ENCODE measurements at places on chromosomes 7 and 10.

GRCh38 chr10:1358860-1359625, 302.9 kb downstream of the WDR37 start:
- no peak for DNase-seq
- no peak overlapping the region for H3K4me3 ChIP-seq
- peaks cover 8% of the 10 kb centered on the region for H3K4me1 ChIP-seq
- H3K27ac ChIP-seq = no peak overlapping the region
- H3K36me3 ChIP-seq = no peaks in the 10 kb centered on the region

- H3K36me3 ChIP-seq = no peaks in the 10 kb centered on the region
- H3K4me1 ChIP-seq = no peaks in the 10 kb centered on the region
- no peak for DNase-seq
- H3K27ac ChIP-seq = no peak overlapping the region
- no peak overlapping the region for H3K4me3 ChIP-seq
- peaks cover 40% of the 10 kb centered on the region for H3K27me3 ChIP-seq
These were observed 118.3 kb downstream of the PPP1R17 start for GRCh38 chr7:31805209-31805818.

DNA sequence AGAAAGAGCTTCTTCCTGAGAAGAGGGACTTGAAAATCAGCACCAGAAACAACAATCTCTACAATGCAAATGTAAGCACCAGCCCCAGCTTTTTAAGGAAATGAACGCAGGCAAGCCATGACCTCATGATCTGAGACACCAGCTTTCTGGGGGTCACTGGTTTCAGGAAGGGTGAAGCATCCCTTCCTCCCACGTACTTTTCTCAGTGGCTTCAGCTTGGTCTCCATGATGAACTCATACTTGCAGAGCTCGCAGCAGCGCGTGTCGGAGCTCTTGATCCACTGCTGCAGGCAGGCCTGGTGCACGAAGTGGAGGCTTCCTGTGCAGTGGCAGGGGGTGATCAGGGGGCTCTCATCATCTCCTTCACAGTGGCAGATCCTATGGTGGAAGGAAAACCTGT, 87.0 kb downstream of the ALOX5 start:
- no peak overlapping the region for H3K27ac ChIP-seq
- H3K4me3 ChIP-seq = no peak overlapping the region
- H3K36me3 ChIP-seq = no peaks in the 10 kb centered on the region
- H3K4me1 ChIP-seq = no peaks in the 10 kb centered on the region
- no peak for DNase-seq

GRCh38 chr7:122013630-122014029, 130.4 kb downstream of the AASS start:
- H3K4me3 ChIP-seq = no peak overlapping the region
- H3K27me3 ChIP-seq = no peaks in the 10 kb centered on the region

DNA sequence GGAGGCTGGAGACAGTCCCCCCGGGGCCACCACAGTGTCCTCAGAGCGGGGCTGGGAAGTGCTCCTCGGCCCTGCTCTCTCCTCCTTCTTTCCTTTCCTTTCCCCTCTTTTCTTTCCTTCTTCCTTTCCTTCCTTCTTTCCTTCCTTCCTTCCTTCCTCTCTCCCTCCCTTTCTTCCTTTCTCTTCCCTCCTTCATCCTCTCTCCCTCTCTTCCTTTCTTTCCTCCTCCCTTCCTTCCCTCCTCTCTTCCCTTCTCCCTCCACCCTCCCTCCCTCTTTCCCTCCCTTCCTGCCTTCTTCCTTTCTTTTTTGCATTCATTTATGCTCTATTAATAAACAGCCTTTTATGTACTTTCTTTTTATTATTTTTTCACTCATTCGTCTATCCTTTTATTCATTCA, 127.1 kb upstream of the TCERG1L start:
- DNase-seq = no peak
- no peaks in the 10 kb centered on the region for H3K36me3 ChIP-seq
- H3K27ac ChIP-seq = no peak overlapping the region
- peaks cover 10% of the 10 kb centered on the region for H3K4me1 ChIP-seq
- H3K4me3 ChIP-seq = no peak overlapping the region
- no peaks in the 10 kb centered on the region for H3K27me3 ChIP-seq

GRCh38 chr10:3534433-3534832, 250.6 kb downstream of the KLF6 start:
- no peaks in the 10 kb centered on the region for H3K27me3 ChIP-seq
- H3K27ac ChIP-seq = no peak overlapping the region
- H3K36me3 ChIP-seq = no peaks in the 10 kb centered on the region
- no peaks in the 10 kb centered on the region for H3K4me1 ChIP-seq
- H3K4me3 ChIP-seq = no peak overlapping the region

- no peaks in the 10 kb centered on the region for H3K27me3 ChIP-seq
- peaks cover 12% of the 10 kb centered on the region for H3K4me1 ChIP-seq
- no peaks in the 10 kb centered on the region for H3K36me3 ChIP-seq
- no peak for DNase-seq
- H3K27ac ChIP-seq = no peak overlapping the region
These were observed 1.1 kb upstream of the PPP1R35 start for GRCh38 chr7:100437150-100438100.

- DNase-seq = peak; percentile 48
- peaks cover 24% of the 10 kb centered on the region for H3K4me1 ChIP-seq
- H3K27me3 ChIP-seq = no peaks in the 10 kb centered on the region
- H3K4me3 ChIP-seq = no peak overlapping the region
- H3K27ac ChIP-seq = no peak overlapping the region
These were observed 129.7 kb downstream of the PLCE1 start for GRCh38 chr10:94123258-94123995.

- no peak for DNase-seq
- H3K27me3 ChIP-seq = no peaks in the 10 kb centered on the region
- no peaks in the 10 kb centered on the region for H3K4me1 ChIP-seq
- no peak overlapping the region for H3K4me3 ChIP-seq
- H3K27ac ChIP-seq = no peak overlapping the region
- H3K36me3 ChIP-seq = no peaks in the 10 kb centered on the region
These were observed 34.9 kb upstream of the ZNF488 start for GRCh38 chr10:47418966-47419365.

GRCh38 chr7:22934473-22935065, 79.4 kb downstream of the HYCC1 start:
- DNase-seq = no peak
- no peaks in the 10 kb centered on the region for H3K27me3 ChIP-seq
- no peaks in the 10 kb centered on the region for H3K36me3 ChIP-seq
- H3K4me3 ChIP-seq = no peak overlapping the region
- H3K4me1 ChIP-seq = peaks cover 8% of the 10 kb centered on the region
- H3K27ac ChIP-seq = no peak overlapping the region

- H3K36me3 ChIP-seq = no peaks in the 10 kb centered on the region
- no peak for DNase-seq
These were observed 633.5 kb upstream of the ANKRD30A start for GRCh38 chr10:36491926-36492325.

DNA sequence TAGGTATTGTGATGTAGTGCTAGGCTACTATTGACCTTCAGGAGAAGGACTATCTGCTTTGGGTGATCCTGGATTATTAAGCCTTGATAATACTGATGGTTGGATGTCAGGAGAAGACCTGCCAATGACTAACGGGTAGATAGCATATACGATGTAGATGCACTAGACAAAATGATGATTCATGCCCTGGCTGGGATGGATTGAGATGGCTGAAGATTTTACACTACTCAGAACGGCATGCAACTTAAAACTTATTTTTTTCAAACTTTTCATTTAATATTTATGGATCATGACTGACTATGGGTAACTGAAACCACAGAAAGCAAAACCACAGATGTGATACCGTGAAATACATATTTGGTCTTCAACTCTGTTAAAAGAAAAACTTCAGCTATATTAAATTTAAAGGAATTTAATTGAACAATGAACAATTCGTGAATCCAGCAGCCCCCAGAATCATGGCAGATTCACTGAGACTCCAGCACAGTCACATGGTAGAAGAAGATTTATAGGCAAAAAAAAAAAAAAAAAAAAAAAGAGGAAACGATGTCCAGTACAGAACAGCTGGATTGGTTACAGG, 124.6 kb upstream of the CDK13 start:
- no peak overlapping the region for H3K4me3 ChIP-seq
- H3K4me1 ChIP-seq = peaks cover 10% of the 10 kb centered on the region
- no peaks in the 10 kb centered on the region for H3K36me3 ChIP-seq
- no peak overlapping the region for H3K27ac ChIP-seq
- no peaks in the 10 kb centered on the region for H3K27me3 ChIP-seq

GRCh38 chr7:87506246-87507180, 31.0 kb upstream of the ABCB4 start:
- DNase-seq = no peak
- no peak overlapping the region for H3K4me3 ChIP-seq
- H3K4me1 ChIP-seq = no peaks in the 10 kb centered on the region
- no peaks in the 10 kb centered on the region for H3K36me3 ChIP-seq

- no peaks in the 10 kb centered on the region for H3K36me3 ChIP-seq
- H3K4me1 ChIP-seq = no peaks in the 10 kb centered on the region
- H3K27me3 ChIP-seq = no peaks in the 10 kb centered on the region
- H3K27ac ChIP-seq = no peak overlapping the region
- DNase-seq = no peak
These were observed 11.9 kb upstream of the TEX36 start for GRCh38 chr10:125694883-125695282.

DNA sequence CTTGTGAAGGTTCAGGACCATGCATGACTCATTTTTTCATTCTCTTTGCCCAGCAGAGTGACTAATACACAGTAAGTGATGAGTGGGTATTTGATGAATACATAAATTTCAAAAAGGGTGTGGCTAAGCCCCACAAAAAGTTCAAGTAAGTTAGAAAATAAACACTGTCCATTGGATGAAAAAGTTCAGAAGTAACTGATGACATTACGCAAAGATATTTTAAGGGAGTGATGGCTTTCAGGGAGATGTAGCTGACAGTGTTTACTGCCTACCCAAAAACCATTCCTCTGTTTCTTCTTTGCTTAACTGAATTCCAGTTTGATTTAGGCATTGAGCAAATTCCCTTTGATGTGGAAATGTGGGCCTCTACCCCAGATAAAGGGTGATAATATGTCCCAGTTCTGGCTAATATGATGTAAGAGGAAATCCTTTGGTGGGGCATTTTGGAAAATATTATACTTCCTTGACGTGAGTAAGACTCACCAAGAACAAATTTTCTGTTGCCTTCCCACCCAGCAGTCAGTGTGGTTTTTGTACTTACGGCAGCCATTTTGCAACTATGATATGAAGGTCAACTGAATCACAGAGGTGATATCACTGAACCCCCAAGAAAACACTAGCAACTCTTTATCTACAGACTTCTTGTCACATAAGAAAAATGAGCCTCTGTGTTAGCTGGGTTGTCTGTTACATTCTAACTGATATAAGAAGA, 29.0 kb upstream of the EBLN1 start:
- no peak overlapping the region for H3K4me3 ChIP-seq
- no peak overlapping the region for H3K27ac ChIP-seq
- H3K27me3 ChIP-seq = peaks cover 31% of the 10 kb centered on the region
- H3K36me3 ChIP-seq = no peaks in the 10 kb centered on the region

- no peaks in the 10 kb centered on the region for H3K27me3 ChIP-seq
- no peak overlapping the region for H3K4me3 ChIP-seq
- no peaks in the 10 kb centered on the region for H3K4me1 ChIP-seq
- DNase-seq = no peak
- H3K36me3 ChIP-seq = no peaks in the 10 kb centered on the region
- H3K27ac ChIP-seq = no peak overlapping the region
These were observed 656.3 kb downstream of the TYW1 start for GRCh38 chr7:67652937-67653336.

- no peaks in the 10 kb centered on the region for H3K27me3 ChIP-seq
- H3K4me3 ChIP-seq = no peak overlapping the region
- H3K27ac ChIP-seq = no peak overlapping the region
- no peaks in the 10 kb centered on the region for H3K36me3 ChIP-seq
These were observed 127.9 kb downstream of the NRF1 start for GRCh38 chr7:129739427-129739826.

- peaks cover 4% of the 10 kb centered on the region for H3K4me1 ChIP-seq
- no peaks in the 10 kb centered on the region for H3K36me3 ChIP-seq
- H3K27me3 ChIP-seq = no peaks in the 10 kb centered on the region
These were observed 72.8 kb upstream of the NXPH1 start for GRCh38 chr7:8360564-8361153.

DNA sequence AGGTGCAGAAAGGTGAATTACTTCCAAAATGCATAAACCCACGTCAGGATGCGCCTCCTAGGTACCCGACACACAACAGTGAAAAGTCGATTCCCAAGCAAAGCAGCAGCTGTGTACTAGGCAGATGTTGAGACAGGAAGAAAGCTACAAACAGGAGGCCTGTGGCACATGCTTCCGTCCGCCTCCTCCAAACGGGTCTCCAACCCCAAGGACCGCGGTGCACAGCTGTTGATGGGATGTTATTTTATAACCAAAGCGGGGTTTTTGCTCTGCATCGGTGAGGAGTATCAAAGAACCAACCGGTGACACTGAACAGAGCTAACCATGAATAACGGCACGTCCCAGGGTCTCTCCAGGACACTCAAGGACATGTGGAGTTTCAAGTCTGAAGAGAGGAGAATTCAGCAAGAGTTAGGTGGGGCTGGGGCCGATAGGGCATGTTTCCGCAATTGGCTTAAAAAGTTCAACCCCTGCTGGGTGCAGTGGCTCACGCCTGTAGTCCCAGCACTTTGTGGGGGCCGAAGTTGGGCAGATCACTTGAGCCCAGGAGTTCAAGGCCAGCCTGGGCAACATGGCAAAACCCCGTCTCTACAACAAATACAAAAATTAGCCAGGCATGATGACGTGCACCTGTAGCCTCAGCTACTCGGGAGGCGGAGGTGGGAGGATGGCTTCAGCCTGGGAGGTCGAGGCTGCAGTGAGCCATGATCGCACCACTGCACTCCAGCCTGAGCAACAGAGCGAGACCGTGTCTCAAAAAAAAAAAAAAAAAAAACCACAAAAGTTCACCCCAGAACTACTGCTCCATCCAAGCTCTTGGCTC, 108.0 kb downstream of the SMURF1 start:
- peaks cover 4% of the 10 kb centered on the region for H3K36me3 ChIP-seq
- H3K4me1 ChIP-seq = no peaks in the 10 kb centered on the region
- no peaks in the 10 kb centered on the region for H3K27me3 ChIP-seq
- no peak for DNase-seq
- no peak overlapping the region for H3K4me3 ChIP-seq

- H3K36me3 ChIP-seq = peaks cover 1% of the 10 kb centered on the region
- no peak for DNase-seq
- peaks cover 14% of the 10 kb centered on the region for H3K4me1 ChIP-seq
These were observed 16.0 kb downstream of the AKR1C8 start for GRCh38 chr10:5168897-5169420.

- no peaks in the 10 kb centered on the region for H3K27me3 ChIP-seq
- H3K4me3 ChIP-seq = peak overlapping the region; percentile 22
- peak; percentile 43 for DNase-seq
- H3K27ac ChIP-seq = peak overlapping the region; percentile 39
- peaks cover 24% of the 10 kb centered on the region for H3K4me1 ChIP-seq
- no peaks in the 10 kb centered on the region for H3K36me3 ChIP-seq
These were observed 69.9 kb downstream of the FAM204A start for GRCh38 chr10:118272149-118272721.

- no peak overlapping the region for H3K27ac ChIP-seq
- no peaks in the 10 kb centered on the region for H3K36me3 ChIP-seq
- H3K4me1 ChIP-seq = peaks cover 26% of the 10 kb centered on the region
- DNase-seq = no peak
These were observed 452.3 kb upstream of the GALNT17 start for GRCh38 chr7:70679661-70680060.

Data from neural progenitor cell (in vitro differentiated cells).